ENCODE measurements at places on chromosomes 2 and 18. TPM values are rescaled to one million over a fixed set of nuclear protein-coding genes. Genes with fewer than 3 reads are reported as not detected.

MFF gene
- total RNA-seq = 67.5 TPM

- DNase-seq = no peak
Measured at GRCh38 chr2:226334981-226335720, 464.5 kb downstream of the IRS1 start.

DNA sequence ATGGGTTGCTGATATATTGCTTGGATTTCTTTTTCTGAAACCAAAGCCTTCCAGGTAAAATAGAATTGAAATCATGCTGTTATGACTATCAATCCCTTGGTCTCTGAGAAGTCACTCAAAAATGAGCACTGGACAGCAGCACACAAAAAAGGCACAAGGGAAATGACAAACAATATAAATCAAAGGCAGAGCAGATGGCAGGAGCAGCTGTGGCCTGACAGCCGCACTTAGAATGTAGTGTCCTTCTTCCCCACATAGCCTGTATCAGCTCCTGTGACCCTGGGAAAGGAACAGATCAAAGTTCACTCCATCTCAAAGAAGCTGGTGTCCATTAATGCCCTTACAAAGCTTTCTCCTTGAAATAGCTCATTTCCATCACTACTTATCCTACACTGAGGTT, 326.7 kb downstream of the SUCLG1 start:
- DNase-seq = no peak

TMEM185B gene
- 21.8 TPM for total RNA-seq

SULT1C4 gene
- not detected for total RNA-seq

- DNase-seq = no peak
Measured at GRCh38 chr2:18238209-18238608, 322.2 kb downstream of the RDH14 start.

DNA sequence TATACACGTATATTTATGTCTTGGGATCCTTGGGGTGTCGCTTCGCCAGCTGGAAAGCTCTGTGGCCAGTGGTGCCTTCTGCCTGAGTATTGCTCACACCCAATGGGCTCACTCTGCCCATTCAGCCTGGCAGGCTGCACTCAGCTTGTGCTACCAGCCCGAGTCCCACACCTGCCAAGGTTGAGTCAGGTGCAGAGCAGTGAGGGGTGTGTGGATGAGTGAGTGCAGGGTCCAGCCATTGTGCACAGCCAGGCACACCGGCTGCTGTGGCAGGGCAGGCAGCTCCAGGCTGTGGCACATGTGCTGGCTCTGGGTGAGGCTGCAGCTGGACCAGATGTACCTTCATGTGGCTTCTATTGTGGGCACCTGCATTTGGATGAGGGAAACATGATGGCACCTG, 496.9 kb upstream of the LINC00305 start:
- no peak for DNase-seq

- DNase-seq = no peak
Measured at GRCh38 chr2:61196671-61197070, 34.7 kb downstream of the C2orf74 start.

DNA sequence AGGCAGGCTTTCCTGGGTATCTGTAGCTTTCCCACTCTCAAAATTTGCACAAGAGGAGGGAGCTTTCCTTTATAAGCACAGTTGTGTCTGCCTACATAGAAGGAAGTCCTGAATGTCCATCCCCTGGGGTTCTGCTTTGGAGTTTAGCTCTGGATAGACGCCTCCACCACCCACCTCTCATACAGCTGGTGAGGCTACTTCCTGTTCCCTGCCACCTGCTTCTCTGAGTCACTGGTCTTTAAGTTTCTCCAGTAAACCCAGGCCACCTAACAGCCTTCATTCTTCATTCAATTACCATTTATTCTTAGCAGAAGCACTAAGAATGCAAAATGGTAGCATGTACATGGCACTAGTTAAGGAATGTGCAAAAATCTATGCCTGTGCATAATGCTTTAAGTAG, 407.8 kb downstream of the CDH2 start:
- no peak for DNase-seq

ACADL gene
- total RNA-seq = not detected

VAMP8 gene
- 132 TPM for total RNA-seq

GRCh38 chr18:35063875-35064690, 22.9 kb downstream of the MAPRE2 start:
- no peak for DNase-seq

KIF3C gene
- 10.3 TPM for total RNA-seq

GPR39 gene
- total RNA-seq = not detected

LDLRAD4 gene
- total RNA-seq = 19.1 TPM

GRCh38 chr2:11028407-11028916, 116.7 kb downstream of the KCNF1 start:
- DNase-seq = no peak

DNA sequence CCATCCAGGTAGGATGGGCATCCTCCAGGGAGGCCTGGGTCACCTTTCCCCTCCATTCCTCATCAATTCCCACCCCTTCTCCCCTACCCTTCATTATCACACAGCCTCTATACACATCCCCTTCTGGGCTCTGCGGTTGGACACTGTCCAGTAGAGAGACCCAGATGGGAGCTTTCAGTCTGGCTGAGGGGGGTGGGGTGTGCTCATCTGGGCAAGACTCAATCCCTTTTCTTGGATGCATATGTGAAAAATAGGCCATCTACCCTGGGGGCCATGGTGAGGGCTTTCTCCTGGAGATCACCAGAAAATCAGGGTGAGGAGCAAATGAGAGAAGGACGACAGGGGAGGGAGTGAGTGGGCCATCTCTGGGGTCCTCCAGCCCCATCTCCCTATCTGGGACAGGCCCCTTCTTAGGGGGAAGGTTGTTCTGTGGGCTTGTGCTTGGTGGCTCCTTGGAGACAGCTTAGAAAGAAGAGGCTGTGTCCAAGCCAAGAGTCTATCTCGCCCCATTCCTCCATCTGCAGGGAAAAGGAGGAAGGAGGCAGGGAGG, 160.1 kb downstream of the DYSF start:
- no peak for DNase-seq

- DNase-seq = no peak
Measured at GRCh38 chr18:11561293-11561692, 48.1 kb upstream of the SLC35G4 start.

AGXT gene
- not detected for total RNA-seq

AKAIN1 gene
- not detected for total RNA-seq

REG3G gene
- not detected for total RNA-seq

DNA sequence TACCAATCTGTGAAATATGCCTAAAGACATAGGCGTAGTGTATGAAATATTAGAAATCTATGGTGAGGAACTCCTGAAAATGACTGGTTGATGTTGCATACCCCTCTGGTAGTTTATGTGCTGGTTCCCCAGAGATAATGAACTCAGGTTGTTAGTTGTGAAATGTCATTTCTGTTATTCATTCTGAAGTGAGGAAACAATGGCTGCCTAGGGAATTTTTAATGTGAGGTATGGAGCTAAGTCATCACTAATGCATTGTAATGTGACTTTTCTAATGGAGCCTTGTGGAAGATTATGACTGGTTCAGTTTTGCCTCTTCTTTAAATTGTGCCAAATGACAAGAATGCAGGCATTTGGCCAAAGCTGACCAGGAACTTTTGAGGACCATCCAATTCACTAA, 61.6 kb upstream of the RAB27B start:
- DNase-seq = no peak

GALNT3 gene
- total RNA-seq = 28.0 TPM

DNA sequence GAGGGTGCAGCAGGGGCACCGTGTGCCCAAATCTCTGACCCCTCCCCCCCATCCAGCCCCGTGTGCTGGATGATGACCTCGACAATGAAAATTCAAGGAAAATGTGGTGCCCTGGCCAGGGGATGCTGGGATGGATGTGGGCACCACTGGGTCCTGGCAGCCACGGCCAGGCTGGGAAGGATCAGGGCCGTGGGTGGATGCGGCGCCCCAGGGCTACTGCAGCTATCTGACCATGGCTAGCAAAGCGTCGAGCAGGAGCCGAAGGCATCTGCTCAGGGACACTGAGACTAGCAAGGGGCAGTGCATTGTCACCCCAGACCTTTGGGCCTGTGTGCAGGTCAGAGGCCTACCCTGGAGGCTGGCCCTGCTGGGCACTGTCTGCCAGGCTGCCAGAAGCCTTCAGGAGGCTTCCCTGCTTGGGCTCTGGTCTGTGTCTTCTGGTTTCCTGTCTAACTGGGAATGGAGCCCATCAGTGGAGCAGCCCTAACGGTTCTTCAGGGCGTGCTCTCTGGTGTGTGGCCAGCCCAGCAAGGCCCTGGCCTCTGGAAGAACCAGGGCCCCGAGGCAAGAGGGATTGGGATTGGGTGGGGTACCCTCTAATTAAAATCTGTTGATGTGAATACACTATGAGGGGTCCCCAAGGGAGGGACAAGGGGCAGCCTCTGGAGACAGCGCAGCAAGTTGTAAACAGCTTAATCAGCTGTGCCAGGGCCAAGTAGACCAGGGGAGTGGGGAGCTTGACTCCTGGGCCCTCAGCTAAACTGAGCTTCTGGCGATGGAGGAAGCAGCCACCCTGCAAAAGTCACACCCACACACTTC, 98.0 kb downstream of the STPG4 start:
- no peak for DNase-seq

DNA sequence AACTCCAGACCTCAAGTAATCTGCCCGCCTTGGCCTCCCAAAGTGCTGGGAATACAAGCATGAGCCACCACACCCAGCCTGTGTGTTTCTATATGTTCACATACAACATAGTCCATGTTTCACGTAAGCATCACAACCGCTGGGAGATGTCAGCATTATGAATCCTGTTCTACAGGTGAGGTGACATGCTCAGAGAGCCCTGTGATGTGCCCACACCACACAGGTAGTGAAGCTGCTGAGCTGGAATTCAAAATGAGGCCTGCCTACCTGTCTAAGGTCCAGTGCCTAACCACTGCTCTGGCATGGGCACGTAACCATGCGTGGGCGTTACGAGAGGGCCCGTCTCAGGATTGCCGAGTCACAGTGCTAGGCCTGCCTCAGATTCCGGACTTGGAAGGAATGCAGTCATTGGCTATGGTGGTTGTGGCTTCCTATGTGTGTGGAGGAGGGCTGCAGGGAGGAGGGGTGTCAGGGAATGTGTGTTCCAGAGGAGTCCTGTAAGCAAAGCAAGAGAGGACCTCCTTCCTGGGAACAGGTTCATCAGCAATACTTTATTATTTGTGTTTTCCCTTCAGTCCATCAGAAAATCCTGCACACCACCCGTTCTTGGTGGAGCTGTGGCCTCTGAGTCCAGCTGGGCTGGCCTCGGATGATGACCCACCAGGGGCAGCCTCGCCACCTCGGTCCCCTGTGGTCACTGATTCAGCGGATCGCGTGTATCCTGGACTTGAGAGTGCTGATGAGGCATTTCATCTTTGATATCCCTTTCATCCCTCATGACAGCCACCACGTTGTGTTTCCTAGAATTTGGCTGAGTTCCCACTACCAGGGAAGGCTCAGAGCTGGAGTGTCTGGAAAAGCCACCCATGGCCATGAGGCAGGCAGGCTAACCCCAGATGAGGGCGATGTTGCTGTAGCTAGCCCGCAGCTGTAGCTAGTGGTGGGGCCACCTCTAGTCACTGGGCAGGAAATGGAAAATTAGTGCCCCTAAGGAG, 31.1 kb downstream of the HK2 start:
- DNase-seq = no peak

DNA sequence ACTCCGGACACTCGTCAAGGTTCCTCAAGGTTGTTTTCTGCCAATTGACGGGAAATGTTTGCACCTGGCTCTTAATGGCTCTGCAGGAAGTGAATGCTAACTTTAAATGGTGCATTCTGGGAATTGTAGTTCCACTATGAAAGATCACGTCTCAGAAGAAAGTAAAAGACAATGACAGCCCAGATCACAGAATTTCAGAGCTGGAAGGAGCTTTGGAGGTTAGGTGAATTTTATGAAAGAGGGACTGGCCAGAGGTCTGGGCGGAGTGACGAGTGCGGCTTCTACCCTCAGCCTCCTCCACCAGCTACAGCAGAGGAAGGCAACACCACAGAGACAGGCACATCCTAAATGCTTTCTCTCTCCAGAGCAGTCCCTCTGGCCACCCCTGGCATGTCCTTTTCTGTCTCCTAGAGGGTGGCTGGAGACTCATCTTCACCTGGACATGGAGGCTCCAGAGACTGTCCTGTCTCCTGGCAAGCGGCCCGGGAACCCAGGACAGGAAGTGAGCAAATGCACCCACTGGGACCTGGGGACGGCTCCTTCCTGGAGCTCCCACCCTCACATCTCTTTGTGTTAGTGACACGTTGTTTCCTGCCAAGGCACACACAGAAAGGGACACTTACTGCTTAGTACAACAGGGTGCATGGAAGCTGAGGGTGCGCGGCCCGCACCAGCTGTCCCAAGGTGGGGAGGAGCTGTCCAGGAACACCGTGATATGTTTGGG, 19.4 kb downstream of the THAP4 start:
- peak; percentile 58 for DNase-seq

GRCh38 chr2:30336084-30336483, 104.8 kb downstream of the LBH start:
- DNase-seq = no peak

- peak; percentile 92 for DNase-seq
Measured at GRCh38 chr2:32039447-32040219, at the start of gene DPY30. Gene DPY30 (minus strand): TSS chr2:32039805. CDS start chr2:32039456, 349 bp downstream.

DNA sequence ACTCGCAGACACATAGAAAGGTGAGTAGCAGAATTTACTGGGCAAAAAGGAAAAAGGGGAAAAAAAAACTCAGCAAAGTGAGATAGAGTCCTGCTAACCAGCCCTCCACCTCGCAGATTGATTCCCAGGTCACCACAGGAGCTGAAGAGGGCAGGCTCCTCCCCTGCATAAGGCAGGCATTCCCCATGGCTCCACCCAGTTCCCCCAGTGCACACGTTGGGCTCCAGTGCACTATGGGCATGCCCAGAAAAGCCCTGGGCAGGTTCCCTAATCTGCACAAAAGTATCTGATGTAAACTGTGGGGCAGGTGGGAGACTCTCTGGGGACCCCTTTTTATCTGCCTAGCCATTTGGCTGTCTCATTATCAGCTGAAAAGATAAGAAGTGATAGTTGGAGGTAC, 461.2 kb upstream of the TMEFF2 start:
- DNase-seq = no peak

DNA sequence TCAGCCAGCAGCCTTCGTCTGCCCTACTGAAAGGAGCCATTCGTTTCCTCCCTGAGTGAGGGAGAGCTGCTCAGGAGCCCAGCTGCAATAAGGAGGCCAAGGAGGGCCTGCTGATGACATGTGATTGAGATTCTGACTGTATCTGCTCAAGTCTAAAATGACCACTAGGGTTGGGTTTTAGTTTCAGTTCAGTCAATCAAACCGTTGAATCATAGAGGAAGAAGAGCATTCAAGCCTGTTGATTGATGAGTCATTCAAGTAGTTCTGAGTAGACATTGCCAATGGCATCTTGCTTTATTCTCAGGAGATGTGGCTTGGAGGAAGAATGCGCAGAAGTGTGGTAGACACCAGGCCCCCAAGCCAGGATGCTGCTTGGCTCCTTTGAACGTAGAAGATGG, 19.9 kb upstream of the BCL2L11 start:
- peak; percentile 38 for DNase-seq
